ENCODE measurements at places on chromosomes 2 and 18.

- no peak for DNase-seq
These were observed 339.8 kb downstream of the CYP26B1 start for GRCh38 chr2:71807581-71808451.

DNA sequence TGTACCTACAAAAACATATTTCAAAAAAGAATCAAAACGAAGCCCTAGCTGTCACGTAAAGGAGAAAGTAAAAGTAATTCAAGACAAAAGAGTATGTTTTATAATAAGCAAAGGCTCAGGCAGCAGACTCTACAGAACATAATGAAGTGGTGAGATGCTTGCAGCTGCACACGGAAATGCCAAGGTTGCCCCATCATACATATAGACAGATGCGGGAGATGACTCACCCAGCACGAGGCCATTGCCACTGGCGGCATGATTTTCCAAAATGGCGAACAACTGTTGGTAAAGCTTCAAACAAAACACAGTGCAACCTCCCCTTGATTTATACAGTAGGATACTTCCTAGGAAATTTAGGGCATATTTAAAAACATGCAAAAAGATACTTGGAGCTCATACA, 26.0 kb upstream of the C1QL2 start:
- no peak for DNase-seq

DNA sequence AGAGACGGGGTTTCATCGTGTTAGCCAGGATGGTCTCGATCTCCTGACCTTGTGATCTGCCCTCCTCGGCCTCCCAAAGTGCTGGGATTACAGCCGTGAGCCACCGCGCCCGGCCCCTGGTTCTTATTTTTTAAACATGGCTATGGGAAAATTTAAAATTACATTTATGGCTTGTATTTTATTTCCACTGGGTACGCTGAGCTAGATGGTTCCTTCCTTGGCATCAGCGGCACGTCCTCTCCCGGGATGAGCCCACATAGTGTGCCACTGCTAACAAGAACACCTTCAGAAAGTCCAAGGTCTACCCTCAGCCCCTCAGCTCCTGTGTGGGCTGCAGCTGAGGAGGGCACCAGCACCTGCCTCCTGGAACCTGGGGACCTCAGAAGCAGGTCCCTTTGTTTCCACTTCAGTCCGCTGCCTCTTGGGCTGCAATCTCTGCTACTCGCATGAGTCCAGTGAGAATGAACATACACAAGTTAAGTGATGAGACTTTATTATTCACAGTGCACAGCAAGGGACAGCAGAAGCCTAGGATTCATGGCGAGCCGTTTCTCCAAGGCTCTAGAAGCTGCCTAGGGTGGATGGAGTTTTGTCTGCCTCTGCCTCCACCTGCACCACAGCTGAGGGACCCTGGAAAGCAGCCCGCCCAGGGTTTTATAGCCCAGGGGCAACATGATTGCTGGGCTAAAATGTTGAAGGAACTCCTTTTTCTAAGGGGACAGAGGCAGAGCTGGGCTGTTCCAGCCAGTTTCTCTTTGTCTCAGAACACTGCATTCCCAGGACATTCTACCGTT, 107.5 kb upstream of the TEX51 start:
- no peak for DNase-seq

DNA sequence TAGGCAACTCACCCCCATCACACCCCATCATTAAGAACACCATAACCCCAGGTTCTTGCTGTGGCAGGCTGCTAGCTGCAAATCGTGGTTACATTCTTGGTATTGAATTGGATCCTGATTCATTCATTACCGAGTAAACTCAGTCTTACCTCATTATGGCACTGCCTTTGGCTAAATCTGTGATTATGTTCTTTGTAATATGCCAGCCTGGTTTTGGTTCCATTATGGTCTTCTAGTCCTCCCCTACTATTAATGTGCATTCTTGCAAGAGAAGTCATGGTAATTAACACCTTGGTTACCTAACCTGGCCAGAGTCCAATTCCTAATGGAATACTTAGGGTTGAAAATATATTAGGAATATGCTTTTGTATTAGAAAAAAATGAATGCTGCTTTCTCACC, 258.9 kb upstream of the APCDD1 start:
- no peak for DNase-seq

GRCh38 chr2:117308861-117309770, 505.4 kb upstream of the DDX18 start:
- DNase-seq, result no peak

DNA sequence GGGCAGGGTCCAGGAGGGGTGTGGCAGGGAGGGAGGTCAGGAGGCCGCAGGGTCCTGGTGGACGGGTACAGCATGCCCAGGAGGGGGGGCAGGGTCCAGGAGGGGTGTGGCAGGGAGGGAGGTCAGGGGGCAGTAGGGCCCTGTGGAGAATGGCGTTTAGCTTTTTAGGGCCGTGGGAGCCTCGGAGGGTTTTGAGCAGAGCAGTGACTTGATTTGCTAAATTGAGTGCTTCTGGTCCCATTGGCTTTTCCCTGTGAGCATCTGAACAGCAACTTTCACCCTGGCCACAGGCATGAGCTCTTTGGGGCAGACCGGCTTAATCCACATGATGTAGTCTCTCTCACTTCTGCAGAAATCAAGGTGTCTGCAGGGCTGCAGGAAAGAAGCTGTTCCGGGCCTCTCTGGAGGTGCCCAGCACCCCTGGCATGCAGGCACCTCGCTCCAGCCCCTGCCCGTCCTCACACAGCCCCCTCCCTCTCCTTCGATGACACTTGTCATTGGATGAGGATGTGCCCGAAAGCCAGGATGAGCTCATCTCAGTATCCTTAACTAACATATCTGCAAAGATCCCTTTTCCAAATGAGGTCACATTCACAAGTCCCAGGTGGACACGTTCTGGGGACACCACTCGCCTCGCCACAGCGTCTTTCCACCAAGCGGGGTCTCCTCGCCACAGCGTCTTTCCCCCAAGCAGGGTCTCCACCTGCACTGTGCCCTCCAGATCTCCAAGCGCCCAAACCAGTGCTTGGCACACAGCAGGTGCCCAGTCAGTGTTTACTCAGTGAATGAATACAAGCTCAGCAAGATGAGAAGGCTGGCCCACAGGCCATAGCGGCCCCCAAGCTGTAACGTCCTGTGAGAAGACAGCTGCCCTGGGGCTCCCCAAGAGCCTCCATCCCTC, 94.0 kb downstream of the NDUFA10 start:
- DNase-seq, result no peak
